ENCODE measurements at places on chromosomes 4 and X.

DNA sequence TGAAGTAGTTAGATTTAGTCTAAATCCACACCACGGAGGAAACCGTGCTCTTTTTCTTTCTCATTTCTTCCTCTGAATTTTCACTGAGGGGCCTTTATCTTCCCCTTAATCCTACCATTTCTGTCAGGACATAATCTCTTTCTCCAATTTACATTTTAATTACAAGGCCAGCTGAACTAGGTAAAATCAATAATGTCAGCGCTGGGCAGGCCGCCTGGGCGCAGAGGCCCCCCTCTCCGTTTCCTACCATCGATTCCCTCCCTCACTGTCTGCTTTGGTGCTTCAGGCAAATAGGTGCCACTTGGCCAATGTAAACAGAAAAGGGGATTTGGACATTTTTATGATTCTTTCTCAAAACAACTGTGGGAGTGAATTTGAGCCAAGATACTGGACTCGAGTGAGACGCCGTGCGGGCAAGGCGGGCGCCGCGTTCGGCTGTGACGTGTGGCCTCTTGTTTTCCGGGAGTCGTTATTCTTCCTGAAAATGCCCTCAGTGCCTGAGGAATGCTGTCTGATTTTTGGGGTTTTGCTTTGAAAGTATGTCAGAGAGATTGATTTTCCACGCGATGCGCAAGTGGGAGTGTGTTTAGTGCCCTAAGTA, 22.6 kb downstream of the UVSSA start:
- no peak for DNase-seq

DNA sequence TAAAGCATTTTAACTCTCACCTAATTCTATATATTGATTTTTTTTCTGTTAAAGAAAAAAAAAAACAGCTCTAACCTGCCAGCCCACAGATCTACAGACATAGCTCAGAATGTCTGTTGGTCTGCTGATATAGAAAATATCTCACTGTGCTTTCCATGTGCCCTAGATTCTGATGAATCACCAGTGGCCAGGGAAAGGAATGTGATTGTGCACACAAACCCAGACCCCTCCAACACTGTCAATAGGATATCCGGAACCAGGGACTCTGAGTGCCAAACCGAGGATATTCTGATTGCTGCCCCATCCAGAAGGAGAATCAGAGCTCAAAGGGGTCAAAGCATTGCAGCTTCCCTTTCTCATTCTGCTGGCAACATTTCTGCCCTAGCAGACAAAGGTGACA, 12.1 kb upstream of the SCML1 start:
- no peak for DNase-seq

DNA sequence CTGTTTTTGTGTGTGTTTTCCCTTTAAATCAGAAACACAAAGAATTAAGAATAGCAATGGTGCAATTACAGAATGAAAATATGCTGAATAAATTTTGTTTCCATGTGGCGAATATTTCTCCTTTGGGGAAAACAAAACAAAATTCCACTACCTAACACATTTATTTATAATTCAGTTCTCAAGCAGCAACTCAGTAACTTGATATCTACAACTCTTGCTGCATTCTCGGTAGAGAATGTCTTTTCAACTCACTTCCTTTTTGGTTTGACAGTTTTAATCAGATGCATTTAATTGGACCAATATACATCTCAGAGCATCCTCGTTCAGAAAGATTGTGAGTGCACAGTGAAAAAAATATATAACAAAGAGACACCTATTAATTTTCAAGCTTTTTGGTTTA, 30.8 kb downstream of the ZNF827 start:
- DNase-seq, result no peak

DNA sequence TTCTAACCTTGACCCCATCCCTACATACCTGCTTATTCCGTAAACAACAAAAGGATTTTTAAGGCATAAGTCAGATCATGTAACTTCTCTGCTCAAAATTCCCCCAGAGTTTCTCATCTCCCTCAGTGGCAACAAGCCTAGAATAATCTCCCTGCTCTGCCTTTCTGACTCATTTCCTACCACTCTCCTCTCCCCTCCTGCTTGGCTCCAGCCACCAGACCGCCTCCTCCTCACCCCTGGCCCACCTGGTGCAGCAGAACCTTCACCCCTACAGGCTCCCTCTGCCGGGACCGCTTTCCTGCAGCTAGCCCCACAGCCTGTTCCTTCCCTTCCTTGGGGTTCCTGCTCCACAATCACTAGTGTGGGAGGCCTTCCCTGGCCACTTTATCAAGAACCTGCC, 32.1 kb downstream of the TSPAN5 start:
- no peak for DNase-seq

DNA sequence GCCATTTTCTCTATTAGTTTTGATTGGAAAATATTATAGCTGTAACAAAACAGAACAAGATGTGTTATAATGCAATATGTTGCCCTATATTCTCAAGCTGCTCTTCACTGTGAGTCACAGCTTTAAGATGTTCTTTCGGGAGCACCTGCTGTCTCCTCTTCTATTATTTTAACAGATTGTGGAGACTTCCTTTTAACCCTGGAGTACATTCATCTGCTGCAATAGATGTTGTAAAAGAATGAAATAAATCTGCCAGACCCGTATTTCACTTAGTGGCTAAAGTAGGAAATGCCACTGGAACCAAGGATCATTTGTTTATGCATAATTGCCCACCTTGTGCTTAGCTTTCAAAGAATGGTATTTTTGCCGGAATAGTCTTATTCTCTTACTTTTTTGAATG, 11.1 kb downstream of the LSM6 start:
- no peak for DNase-seq

DNA sequence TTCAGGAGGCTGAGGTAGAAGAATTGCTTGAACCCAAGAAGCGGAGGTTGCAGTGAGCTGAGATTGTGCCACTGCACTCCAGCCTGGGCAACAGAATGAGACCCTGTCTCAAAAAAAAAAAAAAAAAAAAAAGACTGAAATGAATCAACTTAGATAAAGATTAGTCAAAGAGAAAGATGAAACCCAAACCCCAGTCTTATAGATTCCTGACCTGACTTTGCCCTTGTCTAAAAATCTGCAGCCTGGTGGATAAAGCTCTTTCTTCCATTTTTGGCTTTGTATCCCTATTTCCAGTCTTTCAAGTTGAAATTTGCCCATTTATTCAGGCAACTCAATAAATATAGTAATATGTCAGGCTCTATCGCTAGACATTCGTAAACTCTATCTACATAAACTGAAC, 39.3 kb upstream of the SPINK2 start:
- no peak for DNase-seq

DNA sequence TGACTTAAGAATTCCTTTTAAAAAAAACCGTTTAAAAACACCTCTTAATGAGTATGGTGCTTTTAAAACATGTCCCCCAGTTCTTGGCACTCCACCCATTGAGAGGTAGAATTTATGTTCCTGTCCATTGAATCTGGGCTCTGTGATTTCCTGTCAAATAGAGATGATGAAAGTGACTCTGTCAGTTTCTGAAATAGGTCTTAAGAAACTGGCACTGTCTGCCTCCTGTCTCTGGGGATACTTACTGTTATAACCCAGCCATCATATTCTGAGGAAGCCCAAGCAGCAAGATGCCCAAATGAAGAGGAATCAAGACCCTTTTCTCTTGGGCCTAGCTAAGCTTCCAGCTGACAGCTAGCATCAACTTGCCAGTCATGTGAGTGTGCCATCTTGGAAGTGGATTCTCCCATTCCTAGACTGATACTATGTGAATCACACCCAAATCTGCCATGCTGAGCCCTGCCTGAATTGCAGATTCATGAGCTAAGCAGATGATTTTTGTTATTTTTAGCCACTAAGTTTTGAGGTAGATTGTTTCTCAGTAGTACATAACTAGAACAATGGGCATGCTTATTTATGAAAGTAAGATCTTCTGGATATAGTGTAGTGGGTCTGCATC, 22.8 kb downstream of the C4orf54 start:
- no peak for DNase-seq

DNA sequence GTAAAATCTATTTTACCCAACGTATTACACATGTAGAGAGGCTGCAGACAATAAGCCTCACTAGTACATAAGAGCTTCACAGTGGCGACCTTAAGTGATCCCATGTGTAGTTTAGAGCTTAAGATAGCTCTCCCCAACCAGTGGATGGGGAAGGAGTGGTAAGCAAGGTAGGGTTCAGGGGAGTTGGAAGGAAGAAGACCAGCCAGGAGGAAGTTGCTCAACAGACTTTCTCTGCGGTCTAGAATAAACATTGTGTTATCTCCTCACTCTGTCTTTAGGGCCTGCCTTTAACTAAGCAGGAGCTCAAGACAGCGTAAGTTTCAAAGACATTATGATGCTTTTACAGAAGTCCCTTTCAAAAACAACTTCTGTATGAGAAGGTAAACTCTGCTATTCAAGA, 16.8 kb downstream of the MEPE start:
- DNase-seq, result no peak

GRCh38 chr4:7135389-7135746, 57.0 kb upstream of the SORCS2 start:
- no peak for DNase-seq

DNA sequence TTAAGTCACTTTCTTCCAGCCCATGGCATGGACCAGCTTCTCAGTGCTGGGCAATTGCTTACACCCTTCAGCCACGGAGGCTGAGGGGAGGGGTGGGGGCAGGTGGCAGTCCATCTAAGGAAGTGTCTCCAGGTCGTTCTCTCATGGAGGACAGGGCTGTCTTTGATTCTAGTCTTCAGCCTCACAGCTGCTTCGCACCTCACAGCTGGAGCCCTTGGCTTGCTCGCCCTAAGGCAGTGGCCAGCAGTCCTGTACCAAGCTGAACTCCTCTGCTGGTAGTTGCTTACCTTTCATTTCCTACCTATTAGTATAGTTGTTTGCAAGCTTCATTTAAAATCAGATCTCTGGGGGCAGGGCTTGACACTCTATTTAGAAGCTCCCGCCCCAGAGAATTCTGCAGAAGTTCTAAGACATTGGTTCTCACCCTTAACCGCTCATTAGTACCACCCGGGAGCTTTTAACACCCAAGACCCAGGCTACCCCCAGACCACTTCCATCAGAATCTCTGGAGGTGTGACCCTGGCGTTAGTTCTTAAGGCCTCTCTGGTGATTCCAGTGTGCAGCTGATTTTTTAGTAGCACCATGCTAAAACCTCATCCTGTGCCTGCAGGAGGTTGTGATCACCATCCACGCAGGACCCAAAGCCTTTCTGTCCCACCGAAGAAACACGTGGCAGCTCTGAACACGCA, 386.8 kb downstream of the UNC5C start:
- DNase-seq, result no peak

GRCh38 chr4:143424276-143424675, 87.6 kb downstream of the GAB1 start:
- no peak for DNase-seq

DNA sequence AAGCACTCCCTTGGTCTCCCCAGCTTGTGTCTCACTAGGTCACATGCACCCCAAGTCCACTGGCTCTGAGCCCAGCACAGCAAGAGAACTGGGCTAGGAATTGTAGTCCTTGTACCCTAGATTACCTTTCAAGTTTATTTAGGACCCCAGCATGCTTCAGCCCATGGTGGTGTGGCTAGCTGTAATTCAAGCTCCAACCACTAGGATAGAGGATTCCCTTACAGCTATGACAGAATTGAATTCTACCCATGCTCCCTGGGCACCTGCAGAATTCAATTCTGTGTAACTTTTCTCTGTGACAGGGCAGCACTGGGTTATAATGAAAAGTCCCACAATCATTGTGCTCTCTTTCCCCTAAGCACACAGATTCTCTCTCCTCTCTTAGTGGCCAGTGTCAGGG, 253.8 kb upstream of the DMD start:
- peak; percentile 18 for DNase-seq

- no peak for DNase-seq
These were observed 53.6 kb downstream of the SLC7A11 start for GRCh38 chr4:138188406-138189084.

DNA sequence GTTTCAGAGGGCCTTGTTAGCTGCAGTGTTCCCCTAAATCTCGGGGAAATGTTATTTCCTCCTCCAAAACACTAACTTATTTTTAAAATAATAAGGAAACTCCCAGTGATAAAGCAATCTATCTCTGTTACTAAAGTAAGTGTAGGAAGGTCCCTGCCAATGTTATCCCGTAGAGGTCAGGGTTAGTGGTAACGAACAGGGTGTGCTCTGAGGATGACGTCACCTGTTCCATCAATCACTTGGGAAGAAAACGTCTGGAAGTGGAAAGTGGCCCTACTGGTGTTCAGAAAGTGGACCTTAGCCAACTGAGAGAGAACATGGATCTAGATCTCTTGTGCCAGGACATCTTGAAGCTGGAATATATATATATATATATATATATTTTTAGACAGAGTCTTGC, 249.5 kb downstream of the BCOR start:
- DNase-seq, result no peak

DNA sequence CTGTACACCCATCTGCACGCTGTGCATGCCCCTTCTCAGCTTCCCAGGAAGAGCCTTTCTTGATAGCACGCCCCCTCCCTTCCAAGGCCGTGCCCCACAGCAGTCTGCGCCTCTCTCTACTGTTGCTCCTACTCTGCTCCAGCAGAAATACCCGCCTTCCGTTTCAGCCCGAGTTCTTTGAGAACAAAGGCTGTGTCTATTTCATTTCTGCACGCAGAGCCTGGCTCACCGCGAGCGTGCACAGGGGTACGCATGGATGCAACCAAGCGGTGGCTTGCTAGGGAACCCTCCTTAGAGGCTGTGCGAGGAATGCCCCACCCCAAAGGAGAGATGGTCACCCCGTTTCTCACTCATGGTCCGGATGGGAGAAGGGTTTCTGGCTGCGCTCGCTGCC, 485 bp downstream of the AADAT start:
- DNase-seq, result no peak

GRCh38 chrX:421646-422391, 35.1 kb upstream of the PPP2R3B start:
- no peak for DNase-seq

DNA sequence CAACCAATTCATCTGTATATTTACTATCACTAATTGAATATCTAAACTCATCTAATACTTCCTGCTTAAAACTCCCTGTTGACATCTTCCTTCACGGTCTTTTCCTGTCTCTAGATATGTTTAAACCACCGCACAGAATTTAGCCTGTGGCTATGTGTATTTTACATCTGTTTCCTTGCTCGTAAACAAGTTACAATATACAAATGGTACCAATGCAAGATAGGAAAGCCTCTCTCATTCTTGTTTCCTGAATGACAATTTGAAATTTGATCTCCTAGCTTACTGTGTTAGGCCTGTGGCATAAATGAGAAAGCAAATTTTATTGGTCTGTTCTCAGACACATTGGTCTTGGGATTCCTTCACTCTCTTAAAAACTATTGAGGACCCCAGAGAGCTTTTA, 89.7 kb upstream of the PCDH7 start:
- DNase-seq, result no peak

All from iPS DF 6.9 (cell line).